ENCODE measurements at places on chromosomes 3 and 15.

- no peak for DNase-seq
These were observed 39.7 kb upstream of the VEPH1 start for GRCh38 chr3:157542711-157543500.

DNA sequence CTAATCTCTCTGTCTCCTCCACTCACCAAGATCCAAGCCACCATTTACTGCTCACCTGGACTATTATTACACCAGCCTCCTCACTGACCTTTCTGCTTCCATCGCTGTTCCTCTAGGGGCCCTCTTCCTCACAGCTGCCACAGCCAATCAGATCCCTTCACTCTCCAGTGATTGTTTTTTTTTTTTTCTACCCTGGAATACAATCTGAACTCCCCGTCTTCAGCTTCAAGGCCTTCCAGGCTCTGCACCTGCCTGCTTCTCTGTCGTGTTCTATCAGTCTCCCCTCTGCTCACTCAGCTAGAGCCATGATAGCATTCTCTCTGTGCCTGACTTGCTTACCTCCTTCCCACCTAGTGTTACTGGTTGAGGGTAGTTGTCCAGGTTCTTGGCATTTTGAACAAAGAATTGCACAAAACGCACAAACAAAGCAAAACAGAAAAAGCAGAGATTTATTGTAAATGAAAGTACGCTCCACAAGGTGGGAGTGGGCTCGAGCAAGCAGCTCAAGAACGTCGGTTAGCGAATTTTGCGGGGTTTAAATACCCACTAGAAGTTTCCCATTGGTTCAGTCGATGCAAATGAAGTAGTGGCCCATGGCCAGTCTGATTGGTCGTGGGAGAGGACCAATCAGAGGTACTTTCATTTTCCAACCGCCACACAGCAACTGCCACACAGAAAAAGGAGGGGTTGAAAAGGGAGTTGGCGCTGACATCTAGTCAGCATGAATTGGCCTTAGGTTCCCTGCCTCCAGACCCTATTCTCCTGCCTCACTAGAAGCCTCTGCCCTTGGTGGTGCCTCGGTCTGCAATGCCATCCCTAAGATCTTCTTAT is 188.9 kb downstream of the TLE3 start:
- no peak for DNase-seq

GRCh38 chr3:167742338-167742737 is 6.8 kb downstream of the SERPINI1 start:
- no peak for DNase-seq

GRCh38 chr3:134326760-134327593 is 47.3 kb downstream of the AMOTL2 start:
- DNase-seq = no peak

GRCh38 chr15:74768771-74769342 is 13.0 kb upstream of the CSK start:
- peak; percentile 59 for DNase-seq

GRCh38 chr3:148229107-148229506 is 468.6 kb upstream of the AGTR1 start:
- no peak for DNase-seq
